ENCODE measurements at places on chromosomes 7 and 10.

DNA sequence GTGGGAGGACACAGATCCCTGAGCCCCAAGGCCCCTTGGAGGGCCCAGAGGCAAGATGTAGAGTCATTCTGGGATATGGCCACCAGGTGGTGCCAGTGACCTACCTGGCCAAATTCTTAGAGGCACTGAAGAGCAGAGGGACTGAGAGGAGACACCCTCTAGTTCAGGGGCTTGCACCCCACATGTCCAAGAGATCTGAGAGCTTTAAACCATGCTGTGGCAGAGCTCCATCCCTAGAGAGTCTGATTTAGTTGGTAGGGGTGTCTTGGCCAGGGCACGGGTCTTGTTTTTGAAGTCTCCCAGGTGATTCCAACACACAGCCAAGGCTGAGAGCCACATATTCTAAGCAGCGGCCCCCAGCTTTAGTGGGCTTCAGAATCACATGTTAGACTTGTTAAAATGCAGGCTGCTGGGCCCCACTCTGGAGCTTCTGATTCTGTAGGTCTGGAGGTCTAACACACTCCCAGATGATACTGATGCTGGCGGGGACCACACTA is 52.5 kb downstream of the PRF1 start:
- peak; percentile 56 for DNase-seq

GRCh38 chr7:41578700-41579099 is 124.2 kb downstream of the INHBA start:
- DNase-seq: no peak

GRCh38 chr7:128154504-128154903 is 86.6 kb upstream of the LEP start:
- DNase-seq: no peak

GRCh38 chr7:155963771-155964195 is 151.5 kb upstream of the SHH start:
- no peak for DNase-seq

DNA sequence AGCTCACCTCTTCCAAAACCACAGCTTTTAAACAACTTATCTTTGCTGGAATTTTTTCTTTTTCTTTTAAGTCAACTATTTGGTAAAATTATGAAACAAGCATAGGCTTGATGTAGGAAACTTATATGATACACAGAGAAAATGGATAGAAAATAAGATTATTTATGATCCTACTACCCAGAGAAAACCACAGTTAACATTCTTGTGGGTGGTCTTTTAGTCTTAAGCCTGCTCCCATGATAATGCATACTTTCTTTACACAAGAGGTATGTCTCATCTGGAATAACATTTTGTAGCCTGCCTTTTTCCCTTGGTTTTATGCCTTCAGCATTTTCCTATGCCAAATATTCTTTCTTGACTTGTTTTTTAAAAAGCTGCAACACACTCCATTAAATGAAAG is 21.4 kb downstream of the PLPP4 start:
- no peak for DNase-seq

DNA sequence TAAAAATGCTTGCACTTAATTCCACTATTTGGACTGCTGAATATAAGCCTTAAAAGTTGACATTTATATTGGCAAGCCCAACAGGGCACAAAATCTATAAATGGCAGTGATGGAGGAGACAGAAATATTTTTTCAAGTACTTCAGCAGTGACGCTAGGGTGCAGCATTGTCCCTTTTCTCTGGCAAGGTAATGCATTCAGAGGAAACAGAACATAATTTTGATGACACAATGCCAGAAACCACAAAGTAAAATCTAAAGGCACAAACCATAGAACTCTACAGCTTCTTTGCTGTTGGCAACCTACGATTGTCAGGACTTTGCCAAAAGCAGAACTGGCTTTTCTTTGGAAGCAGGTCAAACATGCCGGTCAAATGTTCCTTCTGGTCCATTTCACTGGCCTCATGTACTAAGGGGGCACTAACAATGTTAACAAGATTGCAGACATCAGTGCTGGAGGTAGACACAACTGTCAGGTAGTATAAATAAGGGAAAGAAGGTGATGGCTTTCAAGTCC is 30.9 kb upstream of the FAM133B start:
- peak; percentile 59 for DNase-seq

GRCh38 chr10:95976362-95977229 is 66.8 kb upstream of the CCNJ start:
- no peak for DNase-seq
